ENCODE measurements at places on chromosomes 5 and 9. TPM values are rescaled to one million over a fixed set of nuclear protein-coding genes. Genes with fewer than 3 reads are reported as not detected.

DNA sequence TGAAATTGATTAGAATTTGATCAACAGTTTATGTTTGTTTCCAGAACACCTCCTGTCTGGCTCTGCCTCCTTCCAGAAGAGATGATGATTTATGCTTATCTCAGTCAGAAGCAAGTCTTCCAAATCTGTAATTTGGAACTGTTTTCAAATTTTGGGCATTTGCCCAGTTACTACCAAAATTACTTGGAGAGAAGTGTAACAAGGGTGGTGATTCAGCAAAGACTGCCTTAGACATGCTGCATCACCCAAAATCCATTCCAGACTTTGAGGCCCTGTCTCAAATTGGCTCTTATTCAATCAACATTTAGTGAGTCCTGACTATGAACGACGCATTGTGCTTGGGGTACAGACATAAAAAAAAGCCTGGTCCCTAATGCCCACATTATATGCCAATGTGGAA lies 89.4 kb downstream of the SH3TC2 start:
- no peak for DNase-seq

DNA sequence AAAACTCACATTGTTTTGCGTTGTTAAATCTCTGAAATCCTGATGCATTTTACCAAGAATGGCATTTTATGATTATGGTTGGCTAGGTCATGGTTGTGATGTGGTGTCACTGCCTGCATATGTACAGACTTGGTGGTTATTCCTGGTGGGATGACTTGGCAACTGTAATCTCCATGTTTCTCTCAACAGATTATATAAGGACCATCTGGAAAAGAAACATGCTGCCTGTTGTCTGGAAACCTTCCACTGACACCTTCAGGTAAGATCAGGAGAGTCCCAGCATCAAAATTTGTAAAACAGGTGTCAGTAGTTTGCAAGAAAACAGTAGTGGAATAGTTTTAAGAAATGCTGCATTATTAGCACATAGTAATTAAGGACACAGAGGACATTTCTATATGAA lies 3.0 kb upstream of the ACER2 start:
- no peak for DNase-seq

DNA sequence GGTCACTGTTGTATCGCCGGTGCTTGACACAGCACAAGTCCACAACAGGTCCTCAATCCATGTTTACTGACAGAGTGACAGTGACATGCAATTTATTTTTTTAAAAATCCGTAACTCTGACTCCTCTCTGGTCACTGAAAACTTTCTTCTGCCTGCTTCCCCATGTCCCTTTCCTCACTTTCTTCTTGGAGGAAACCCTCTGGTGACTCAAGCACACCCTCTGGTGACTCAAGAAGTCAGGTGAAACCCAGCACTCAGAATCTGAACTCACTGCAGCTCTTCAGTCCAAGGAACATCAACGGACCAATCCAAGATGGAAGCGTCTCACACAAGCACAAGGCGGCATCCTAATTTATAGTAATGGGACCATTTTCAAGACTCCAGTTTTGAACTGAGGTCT lies 245.9 kb downstream of the FSTL4 start:
- no peak for DNase-seq

GRCh38 chr5:68243681-68244080 lies 28.1 kb downstream of the PIK3R1 start:
- no peak for DNase-seq

DNA sequence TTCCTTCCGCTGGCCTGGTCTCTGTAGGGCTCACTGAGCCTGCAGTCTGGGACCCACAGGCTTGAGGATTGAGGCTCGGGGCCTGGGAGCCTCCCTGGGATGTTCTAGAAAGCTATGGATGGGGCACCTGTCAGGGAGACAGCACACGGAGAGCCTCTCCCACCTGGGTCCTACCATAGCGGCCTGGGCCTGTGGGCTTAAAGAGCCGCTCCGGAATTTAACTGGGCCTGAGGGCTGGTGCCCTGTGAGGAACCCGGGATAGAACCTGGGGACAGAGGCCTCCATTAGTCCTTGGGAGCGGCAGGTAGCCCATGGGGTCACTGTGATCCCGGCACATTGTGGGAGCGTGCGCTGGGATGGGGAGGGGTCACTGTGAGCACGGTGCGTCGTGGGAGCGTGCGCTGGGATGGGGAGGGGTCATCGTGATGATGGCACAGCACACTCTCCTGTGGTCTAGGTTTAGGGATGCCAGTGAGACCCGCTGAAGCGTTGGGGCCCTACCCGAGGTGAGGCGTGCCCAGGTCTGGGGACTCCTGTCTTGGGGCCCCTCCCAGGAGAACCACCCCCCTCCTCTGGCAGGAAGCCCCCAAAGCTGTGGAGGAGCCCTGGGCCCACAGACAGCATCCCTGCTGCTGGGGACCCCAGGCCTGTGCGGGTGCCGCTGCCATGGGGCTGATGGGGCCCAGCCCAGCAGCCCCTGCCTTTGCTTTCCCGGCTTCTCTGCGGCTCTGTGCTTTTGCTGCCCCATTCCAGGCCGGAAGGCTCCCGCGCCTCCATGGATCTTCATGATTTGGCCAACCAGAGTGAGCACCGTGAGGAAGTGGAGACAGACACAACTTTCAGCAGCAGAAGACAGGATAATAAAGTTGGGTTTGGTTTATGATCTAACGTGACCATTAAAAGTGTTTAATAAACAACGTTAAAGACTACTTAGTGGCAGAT lies 3.4 kb upstream of the CEP72 start:
- DNase-seq = no peak

DNA sequence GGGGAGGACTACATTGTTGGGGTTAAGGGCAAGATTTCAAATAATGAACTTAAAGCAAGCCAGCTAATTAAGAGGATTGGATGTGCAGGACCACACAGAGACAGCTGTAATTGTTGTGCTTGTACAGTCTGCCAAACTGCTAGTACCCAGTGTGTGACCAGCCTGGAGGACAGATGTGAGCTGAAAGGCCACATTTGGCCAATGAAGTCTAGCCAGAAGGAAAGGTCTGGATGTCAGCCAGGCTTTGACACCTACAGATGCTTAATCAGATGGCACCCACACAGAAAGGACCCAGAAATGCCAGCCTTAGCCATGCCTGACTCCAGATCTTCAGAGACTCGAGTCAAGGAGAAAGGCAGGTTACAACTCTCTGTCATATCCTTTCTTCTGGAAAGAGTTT lies 491.1 kb downstream of the KIF4B start:
- DNase-seq = no peak

DNA sequence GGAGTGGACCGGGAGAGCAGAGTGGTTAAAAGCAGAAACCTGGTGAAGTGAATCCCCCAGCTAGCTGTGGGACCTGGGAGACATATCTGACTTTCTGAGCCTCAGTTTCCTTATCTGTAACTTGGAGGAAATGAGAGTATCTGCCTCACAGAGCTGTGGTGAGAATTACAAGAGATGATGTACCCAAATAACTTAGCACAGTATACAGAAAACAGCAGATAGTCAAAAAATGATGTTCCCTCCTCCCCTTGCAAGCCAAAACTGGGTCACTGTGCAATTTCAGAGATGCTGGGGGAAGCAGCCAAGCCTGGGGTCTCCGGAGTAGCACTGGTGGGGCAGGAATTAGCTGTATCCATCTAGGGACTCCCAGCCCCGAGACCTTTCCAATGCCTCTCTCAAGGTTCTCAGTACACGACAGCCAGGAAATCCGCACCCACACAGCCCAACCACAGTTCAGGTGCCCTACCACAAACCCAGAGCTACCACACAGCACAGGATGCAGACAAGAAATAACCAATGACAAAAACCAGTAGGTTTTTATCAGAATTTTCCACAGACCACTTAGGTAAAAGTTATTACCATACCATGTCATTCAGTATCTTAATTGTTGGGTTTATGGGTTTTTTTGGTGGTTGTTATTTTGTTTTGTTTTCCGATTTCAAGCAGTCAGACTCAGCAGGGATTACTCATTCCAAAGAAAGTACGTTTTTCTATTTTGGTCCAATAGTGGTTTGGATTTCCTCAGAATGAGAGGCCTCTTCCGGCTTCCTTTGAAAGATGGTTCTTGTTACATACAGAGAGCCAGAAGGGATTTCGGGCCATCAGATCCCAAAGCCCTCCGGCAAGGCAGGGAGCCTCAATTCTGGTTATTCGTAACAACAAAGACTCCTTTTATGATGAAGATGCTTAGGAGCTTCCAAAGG lies 4.9 kb upstream of the HRH2 start:
- no peak for DNase-seq

DNA sequence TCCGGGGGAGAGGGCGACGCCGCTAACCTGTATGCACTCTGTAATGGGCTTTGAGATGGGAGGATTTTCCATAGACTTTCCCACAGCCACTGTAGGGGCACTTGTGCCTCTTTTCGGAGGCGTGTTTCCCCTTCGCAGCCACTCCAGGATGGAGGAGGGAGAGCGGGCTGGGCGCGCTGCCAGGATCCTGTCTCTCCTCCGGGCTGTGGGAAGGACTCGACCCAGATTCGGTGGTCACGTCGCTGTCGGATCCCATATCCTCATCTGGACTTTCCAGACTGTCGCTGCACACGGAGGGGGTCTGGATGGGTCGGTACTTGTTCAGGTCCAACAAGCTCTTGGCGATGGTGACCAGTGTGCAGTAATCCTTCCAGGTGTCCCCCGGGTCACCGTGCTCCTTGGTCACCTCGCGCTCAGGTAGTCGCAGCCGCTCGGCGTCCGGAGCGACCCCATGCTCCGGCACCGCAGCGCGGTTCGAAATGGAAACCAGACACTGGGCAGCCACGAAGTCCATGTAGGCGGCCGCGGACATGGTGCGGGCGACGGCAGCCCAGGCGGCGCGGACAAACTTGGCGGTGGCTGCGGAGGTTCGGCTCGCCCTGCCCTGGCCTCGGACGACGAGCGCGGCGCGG lies 1.5 kb downstream of the KLF9 start:
- DNase-seq = peak; percentile 81

- DNase-seq = peak; percentile 79
Observed at GRCh38 chr5:177491429-177491945, 5.9 kb downstream of the PDLIM7 start.

GRCh38 chr9:137397675-137398423 lies 25.1 kb downstream of the EXD3 start:
- DNase-seq = no peak

DNA sequence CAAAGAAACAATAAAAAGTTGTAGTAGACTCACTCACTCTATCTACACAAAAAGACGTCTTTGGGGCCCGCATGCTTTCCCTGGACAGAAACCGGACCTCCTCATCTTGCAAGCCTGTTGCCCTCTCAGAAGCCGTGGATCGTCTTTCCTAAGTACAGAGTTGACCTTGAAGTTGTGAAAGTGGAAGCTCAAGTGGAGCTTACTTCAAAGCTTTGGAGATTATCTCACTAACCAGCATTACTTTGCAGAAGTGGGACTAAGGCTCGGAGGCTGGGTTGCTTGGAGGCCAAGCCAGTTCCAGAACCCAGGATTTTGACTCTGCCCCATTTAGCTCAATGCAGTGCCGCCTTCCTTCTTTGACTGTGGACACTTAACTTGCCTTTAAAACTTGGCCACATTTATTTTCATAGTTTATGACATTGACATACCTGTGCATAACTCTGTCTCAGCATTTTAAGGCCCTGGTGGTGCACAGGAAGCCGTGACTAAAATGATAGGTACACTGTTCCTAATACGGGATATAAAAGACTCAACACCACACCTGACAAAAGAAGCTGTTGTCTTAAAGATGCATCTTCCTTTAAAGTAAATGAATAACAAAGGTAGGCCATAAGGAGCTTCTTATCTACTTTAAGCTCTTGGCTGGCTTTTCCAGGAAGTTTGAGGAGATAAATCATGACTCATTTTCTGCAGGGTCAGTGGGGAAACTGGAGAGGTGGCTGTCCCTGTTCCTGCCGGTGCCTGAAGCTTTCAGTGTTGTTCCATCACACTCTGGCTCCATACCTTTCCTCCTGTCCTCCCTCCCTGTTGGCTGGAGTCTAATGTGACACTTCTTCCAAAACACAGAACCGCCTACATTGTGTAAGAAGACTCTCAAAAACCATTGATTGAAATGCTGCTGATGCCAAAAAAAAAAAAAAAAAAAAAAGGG lies 10.7 kb downstream of the SLC25A25 start:
- peak; percentile 53 for DNase-seq

DNA sequence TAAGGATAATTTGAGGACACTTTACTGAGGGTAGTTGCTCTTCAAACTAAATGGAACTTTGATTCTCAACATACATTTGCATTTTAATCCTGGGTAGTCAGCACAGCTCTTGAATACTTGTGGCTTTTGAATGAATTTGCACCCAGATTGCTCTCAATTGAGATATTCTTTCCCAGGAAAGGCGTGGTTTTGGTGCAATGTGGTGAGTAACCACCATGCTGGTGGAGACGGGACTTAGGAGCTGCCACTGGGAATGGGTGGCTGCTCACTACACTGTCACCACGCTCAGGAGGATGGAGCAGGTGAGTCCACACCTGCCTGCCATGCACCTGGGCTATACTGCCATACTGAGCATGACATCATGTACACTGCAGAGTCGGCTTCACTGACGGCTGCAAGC lies 99.2 kb downstream of the IRX1 start:
- DNase-seq = no peak

DNA sequence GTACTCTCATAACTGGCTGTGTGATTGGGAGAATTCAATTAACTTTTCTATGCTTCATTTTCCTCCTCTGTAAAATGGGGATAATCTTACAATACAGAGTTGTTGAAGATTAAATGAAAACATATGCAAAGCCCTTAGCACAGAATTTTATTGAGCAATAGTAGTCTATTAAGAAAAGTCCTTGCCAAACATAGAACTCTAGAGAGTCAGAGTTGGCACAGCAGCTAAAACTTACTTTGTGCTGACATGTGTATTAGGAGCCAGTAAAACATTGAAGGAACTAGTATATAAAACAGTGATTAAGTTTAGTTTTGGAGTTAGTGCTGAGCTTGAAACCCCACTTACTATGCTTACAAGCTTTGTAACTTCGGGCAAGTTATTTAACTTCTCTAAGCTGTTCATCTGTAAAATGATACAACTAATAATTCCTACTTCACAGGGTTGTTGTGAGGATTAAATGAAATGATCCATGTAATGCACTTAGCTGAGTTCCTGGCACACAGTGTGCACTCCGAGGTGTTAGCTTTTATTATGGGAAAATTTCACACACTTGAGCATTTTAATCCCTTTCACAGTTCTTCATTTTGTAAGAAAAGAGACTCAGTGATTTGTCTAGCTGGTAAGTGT lies 20.0 kb upstream of the GRIN3A start:
- no peak for DNase-seq

DNA sequence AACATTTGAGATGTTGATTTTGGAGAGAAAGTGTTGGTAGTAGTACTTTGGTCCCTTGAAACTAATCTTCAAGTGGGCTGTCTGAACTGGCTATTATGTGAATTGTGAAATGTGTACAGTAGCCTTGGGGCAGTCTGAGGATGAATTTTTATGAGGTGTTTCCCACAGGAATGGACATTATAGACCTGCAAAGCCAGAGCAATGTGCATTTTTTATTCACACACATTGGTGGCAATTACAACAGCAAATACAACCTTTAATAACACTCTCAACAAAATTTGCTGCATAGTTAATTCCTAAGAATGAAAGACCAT lies 147.0 kb downstream of the PAM start:
- DNase-seq = peak; percentile 37

GRCh38 chr5:62299600-62299999 lies 6.4 kb upstream of the KIF2A start:
- DNase-seq = no peak

GRCh38 chr9:121930956-121931355 lies 162.2 kb downstream of the TTLL11 start:
- DNase-seq = no peak

Gene ADCY2
- not detected for total RNA-seq

Gene PCDHA5
- not detected for total RNA-seq

Gene TEX53
- total RNA-seq = not detected

Gene OR1J2
- total RNA-seq = not detected

Gene NR4A3
- 0.22 TPM for total RNA-seq

Gene CDC20B
- 0.14 TPM for total RNA-seq

Gene ANKRD20A1
- 2.5 TPM for total RNA-seq

Gene TPM2
- 257 TPM for total RNA-seq
